Right ventricle myocardium superior (tissue), 1 donor: ENCODE measurements at places on chromosomes 3 and 15.

DNA sequence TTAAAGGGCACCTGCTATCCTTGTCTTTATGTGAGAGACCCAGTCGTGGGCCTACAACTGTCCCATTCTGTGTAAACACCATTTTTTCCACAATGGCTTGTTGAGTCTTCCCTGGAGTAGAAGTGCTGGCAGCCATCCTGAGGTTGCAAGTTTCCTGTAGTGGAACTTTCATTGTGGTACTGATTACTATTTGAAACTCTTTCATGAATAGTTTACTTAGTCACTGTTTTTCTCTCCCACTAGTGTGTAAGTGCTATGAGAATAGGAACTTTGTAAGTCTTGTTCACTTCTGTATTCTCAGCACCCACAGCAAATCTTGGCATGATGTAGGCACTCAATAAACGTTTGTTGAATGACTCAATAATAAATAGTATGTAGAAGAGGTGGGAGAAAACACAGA is 48.6 kb downstream of the RARB start:
- no peak for DNase-seq

- no peak for DNase-seq
These were observed 360.3 kb upstream of the TPM1 start for GRCh38 chr15:62681939-62682896.

- no peak for DNase-seq
These were observed 15.8 kb upstream of the RARB start for GRCh38 chr3:25412269-25412668.

DNA sequence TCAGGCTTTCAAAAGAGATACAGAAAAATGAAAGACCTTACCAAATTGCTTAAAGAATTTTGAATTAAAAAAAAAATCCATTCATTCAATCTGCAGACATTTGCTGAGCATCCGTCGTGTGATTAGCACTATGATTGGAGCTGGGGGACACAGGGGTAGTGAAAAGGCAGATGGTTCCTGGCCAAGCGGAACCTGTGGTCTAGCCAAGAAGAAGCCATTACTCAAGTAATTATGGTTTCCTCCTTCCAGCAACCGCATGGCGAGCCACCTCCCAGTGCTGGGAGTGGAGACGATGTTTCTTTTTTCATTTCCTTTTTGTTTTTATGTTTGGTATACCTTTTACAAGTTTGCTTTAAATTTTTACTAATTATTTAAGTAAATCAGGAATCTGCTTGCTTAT is 140.2 kb downstream of the CACNA2D3 start:
- DNase-seq = no peak

GRCh38 chr3:49805897-49806701 is 3.0 kb downstream of the INKA1 start:
- peak; percentile 55 for DNase-seq

DNA sequence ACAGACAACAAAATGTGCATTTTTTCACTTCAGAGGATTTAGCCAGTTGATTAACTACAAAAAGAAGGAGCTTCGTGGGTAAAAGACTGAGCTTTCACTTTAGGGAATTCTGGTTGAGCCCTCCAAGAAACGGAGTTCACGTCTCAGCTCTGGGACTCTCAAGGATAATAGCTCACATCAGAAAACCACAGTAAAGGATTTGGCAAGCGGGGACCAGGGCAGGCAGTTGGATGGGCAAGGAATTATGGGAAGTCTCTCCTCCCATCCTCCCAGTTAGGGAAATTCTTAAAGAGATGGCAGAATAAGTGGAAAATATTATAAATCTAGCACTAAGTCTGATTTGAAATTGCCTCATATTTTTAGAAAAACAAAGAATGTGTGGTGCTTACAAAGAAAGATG is 188.3 kb upstream of the EOMES start:
- no peak for DNase-seq
